ENCODE measurements at places on chromosomes 16 and 17.

DNA sequence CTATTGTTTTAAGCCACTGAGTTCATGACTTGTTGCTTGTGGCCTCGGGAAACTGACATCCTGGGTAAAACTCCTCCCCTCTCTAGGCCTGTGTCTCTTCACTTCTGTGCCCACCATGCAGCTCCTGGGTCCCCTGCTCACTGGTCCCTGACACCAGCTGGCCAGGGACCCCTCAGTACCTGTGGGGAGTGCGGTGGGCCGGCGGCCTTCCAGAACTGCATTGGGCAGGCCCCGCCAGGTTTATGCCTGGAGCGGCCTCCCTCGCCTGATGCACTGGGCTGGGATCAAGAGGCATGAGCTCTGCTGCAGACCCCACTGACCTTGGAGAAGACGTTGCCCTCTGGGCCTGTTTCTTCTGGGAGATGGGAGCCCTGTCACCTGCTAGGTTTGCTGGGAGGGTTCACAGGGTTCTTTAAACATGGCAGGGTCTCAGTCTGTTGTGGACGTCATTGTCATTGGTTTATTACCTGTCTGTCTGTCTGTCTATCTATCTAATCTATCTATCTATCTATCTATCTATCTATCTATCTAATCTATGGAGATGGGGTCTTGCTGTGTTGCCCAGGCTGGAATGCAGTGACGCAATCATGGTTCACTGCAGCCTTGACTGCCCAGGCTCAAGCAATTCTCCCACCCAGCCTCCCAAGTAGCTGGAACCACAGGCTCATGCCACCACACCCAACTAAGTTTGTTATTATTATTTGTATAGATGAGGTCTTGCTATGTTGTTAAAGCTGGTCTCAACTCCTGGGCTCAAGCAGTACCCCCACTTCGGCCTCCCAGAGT, 21.5 kb upstream of the RMI2 start:
- DNase-seq, result no peak

DNA sequence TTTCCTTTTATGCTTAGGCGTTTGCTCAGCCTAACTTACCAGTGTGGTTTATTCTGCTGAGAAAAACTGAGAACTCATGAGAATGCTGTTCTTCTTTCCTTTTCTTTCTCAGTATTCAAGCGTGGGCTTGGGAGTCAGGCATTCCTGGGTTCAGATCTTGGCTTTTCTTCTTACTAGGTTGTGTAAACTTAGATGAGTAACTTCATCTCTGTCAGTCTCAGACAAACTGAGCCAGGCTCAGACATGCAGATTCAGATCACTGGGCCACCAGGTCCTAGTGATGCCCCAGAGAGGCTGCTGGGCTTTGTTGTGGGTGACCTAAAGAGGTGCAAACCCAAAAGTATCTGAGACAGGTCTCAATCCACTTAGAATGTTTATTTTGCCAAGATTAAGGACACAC, 95.8 kb upstream of the MPHOSPH6 start:
- DNase-seq, result no peak

DNA sequence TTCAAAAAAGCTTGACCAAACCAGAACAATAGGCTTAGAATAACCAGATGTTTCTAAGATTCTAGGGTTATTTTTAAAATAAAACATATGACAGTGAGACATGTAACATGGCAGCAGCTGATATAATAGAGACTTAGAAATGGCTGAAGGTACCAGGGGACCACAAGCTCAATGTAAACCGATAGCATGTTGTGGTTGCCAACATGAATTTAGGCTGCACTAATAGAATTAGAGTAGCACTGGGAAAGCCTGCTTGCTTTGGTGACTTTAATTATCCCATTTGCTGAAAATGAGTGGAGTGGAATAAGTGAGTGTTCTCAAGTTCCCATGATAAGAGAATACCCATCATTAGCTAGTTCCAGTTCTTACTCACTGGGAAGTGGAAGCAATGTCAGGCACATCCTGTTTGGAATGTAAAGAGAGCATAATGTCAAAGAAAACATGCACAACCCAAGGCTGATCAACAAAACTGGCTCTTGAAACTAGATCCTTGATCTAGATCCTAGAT, 621.2 kb upstream of the CDH5 start:
- no peak for DNase-seq

- no peak for DNase-seq
Measured at GRCh38 chr17:12644623-12645022, 21.1 kb upstream of the MYOCD start.

- no peak for DNase-seq
Measured at GRCh38 chr16:3755249-3755648, 37.9 kb upstream of the TRAP1 start.

- no peak for DNase-seq
Measured at GRCh38 chr16:66194866-66195265, 171.6 kb upstream of the CDH5 start.

GRCh38 chr16:46730126-46730525, 18.0 kb downstream of the MYLK3 start:
- no peak for DNase-seq

GRCh38 chr17:28113269-28113668, 70.8 kb downstream of the NLK start:
- DNase-seq, result no peak

Measured in HEK293T (cell line).